ENCODE measurements at places on chromosomes 2 and 18.

DNA sequence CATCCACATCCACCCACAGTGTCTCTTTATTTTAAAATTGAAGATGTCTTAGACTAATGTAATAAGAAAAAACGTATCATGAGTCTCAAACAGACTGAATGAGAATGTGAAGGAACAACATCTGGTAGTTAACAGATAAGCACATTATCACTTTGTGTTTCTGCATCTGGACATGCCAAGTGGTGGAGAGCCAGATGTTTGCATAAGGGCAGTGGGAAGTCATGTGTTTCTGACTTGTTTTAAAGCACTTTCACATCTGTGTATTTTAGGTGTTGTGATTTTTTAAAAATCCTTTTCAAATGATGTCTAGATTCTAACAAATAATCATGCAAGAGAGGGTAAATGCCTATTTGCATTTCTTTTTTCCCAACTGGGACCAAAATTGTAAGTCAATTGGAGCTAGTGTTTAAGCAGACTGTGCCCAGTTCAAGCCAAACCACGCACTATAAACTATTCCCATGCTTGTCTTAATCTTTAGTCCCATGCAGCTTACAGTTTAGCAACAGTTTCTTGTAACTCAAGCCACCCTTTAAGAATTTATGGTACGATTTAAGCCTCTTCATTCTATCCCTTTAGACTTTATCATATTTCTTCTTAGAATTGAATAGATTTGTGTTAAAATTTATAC, 272.7 kb upstream of the DOK6 start:
- DNase-seq = no peak

DNA sequence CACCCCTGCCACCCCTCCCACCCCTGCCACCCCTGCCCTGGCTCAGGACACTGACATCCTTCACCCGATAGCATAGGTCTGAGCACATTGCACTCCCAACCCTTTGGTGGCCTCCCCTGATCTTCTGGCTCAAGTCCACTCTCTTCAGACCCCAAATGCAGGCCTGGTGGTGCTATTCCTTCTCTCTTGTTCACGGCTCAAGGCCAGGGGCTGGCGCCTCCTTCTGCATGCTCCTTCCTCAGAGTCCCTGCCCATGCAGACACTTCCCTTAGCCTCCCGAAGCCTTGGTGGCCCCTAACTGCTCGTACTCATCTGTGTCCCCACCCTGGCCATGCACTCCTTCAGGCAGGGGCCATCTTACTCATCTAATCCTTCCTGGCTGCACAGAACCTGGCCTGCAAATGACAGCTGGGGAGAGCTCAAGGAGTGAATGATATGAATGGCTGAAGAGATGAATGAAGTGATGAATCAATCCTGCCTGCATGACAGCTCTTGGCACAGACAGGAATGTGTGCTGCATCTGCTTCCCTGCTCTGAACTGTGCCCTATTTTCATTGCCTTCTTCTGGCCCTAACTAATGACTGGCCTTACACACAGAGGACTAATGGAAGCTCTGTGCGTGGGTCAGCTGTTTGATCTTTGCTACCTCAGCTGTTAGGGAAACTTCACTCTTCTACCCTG, 290.8 kb downstream of the DYSF start:
- no peak for DNase-seq

- DNase-seq = no peak
Measured at GRCh38 chr2:181457741-181458425, 697 bp downstream of the ITGA4 start.

GRCh38 chr18:36812678-36813077, 16.1 kb downstream of the TPGS2 start:
- DNase-seq = no peak

DNA sequence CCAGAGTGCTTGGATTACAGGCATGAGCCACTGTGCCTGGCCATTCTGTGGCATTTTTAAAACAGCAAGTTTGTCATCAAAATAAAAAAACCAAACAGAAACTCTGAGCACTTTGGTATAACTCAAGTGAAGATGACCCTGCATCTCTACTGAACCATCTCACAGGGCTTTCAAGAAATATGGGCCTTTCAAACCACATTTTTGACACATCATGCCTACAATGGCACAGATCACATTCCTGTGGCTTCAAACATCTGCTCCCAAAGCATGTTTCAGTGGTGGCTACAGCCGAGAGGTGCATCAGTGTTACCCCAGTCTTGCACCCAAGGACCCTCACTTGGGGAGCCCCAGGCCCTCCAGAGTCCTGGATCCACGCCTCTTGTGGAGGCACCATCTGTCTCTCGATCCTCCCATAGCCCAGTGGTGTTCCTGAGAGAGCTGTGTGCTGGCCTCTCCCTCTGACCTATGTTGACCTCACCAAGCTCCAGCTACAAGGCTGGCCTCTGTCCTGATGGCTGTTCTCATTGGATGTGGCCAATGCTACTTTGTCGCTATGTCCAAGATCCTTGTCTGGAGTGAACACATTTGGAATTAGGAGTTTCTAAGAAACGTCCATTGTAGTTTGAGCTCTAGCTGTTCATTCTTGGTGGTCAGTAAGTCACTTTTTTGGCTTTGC, 55.2 kb upstream of the RALBP1 start:
- no peak for DNase-seq

DNA sequence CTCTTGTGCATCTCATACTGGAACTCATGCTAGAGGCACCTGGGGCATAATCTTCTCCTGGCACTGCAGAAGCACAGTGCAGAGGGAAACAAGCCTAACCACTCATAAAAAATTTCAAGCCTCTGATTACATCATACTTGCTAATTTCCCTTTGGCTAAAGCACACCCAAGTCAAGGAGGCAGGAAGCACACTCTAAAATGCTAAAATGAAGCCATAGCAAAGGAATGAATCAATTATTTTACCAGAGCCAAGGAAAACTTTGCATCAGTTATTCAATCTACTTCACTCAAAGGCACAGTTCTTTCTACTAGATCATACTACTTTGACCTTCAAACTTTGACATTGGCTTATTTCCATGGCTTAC, 79.6 kb upstream of the SPOPL start:
- peak; percentile 79 for DNase-seq

GRCh38 chr2:112606547-112606946, 22.1 kb downstream of the CHCHD5 start:
- no peak for DNase-seq

DNA sequence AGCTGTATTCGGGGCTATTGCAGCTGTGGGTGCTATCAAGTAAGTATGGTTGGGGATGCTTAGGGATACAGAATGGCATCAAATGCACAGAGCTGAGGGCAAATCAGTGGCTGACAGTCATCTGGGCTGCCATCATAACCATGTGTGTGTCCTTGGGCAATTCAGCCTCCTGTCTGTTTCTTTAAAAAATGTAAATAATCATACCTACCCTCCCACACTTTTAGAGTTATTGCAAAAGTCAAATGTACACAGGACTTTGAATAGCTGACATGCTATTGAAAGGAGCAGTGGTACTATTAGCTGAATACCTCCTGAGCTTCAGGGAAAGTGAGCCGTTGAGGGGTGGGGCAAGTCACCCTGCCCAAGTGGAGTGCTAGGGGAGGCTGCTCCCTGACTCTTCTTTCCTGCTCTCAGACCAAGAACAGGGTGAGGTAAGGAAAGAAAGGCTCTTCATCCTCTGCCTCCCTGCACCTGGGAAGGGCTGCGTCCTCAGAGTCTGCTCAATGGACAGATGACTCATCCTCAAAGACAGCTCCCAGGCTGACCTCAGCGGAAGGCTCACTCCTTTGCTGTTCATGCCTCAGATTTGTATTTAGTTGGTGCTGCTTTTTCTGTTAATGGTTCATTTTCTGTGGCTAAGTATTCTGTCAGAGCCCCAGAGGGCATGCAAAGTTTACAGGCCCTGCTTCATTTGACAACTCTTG, 54.9 kb upstream of the BZW1 start:
- peak; percentile 80 for DNase-seq

DNA sequence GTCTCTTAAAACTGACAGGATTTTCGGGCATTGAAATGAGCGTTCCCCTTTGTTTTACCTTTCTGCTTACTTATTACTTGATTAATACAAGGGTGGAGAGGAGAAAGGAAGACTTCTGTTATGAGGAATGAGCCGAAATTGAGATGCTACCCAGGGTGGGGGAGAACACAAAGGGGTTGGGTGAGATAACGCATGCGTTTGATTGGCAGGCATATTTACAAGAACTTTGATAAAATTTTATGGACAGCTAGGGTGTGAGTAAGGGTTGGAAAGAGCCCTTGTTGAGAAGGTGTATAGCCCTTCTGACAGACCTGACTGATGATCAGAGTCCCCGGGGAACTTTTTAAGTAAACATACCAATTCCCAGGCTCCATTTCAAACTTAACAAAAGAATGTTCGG, 1.8 kb downstream of the RNF138 start:
- DNase-seq = no peak

DNA sequence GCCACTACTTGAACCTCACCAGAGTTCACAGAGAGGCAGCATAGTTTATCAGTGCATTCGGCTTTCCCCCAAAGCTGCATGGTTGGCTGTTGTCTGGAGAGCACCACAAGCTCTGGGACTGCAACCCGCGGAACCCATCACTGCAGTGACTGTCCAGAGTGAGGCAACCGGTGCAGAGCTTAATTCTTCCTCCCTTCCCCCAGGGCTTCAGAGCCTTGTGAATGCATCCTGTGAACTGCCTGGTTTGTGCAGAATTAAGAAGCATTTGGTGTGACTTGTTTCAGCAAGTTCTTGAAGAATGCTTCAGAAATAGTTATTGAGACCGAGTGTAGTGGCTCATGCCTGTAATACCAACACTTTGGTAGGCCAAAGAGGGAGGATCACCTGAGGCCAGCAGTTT, 99.2 kb upstream of the FOSL2 start:
- peak; percentile 72 for DNase-seq

DNA sequence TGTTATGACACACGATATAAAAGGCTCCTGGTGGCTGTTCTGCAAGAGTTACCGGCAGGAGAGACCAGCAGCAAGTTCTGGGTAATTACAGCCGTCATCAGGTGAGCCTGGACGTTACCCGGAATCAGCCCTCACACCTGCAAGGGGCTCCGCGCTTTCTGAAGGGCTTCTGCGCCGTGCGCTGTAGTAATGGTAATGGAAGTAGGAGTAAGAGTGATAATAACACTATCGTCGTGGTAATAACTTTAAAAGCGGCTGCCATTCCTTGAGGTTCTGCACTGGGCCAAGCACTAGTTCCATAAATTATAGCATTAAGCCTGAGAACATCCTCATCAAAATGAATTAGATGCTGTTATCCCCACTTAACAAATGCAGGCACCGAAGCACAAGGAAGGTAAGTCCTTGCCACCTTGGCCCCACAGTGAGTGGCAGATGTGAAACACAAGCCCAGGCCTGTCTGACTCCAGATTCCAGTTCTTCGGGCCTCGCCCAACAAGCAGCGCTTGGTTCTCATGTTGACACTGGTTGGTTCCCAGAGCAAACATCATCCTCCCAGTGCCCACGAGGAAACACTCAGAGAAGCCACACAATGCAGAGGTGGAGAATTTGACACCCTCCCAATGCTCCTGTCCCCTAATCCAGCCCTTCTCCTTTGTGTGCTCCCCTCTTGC, 205.2 kb downstream of the EIPR1 start:
- DNase-seq = peak; percentile 66

- no peak for DNase-seq
Measured at GRCh38 chr2:52369178-52369577, 1337.2 kb upstream of the NRXN1 start.

DNA sequence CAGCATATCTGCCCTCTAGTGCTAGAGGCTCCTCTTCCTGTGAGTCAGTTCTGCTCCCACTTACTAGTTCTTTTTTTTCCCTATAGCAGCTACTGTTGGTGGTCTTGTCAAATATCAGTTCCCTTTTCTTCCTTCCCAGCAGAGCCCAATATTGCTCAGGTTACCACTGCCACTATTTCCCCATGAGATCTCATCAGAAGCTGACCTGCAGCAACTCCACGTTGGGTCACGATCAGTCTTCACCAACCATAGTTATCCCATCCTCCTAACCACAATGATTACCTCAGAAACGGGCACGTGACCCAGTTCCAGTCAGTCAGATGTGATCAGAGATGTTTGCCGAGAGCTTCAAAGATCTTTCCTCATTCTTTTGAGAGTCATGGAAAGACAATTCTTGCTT, 59.7 kb upstream of the CAPN13 start:
- DNase-seq = no peak

DNA sequence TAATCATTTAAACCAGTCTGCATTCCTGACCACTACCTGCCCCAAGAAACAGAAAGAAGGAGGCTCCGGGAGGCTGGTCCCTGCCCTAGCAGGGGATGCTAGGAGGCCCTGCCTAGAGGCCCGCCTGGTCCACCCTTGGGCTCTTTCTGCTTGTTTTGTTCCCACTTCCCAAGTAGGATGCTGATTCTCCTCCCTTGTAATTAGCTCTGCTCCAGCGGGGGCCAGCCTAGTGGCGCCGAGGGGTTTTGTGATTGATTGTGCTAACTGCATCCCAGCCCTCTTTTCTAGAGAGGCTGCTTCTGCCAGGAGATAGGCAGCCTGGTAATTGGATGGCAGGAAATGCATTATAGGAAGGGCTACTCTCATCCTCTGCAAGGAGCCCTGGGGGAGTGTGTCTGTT, 220.0 kb downstream of the LOXHD1 start:
- no peak for DNase-seq

GRCh38 chr2:186822323-186822722, 26.6 kb downstream of the ZSWIM2 start:
- DNase-seq = no peak

DNA sequence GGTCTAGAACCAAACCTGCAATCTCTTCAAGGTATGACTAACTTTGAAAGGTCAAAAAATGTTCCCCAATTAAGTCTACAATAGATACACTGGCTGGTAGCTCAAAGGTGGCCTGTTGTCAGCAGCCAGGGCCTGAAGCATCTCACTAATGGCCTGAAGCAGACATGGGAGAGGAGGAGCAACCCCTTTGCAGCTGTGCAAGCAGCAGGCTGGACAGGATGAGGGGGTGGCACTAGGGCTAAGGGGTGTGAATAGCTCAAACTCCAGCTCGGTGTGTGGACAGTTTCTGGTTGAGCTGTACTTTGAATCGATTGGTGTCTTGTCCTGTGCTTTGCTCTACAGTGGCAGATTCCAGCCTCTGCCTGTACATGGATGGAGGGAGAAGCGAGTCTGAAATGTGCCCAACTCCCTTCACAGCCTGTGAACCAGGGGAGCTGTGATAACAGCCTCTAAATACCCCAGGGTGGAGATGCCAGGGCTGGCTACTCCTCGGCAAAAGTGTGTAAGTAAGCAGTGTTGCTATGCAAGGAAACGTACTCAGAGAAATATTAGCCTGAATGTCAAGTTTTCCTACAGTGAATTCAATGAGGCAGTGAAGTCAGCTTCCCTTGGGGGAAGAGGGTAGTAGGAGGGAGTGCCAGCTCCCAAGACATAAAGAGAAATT, 34.7 kb upstream of the DTNB start:
- no peak for DNase-seq

GRCh38 chr2:223618172-223619035, 16.2 kb upstream of the SCG2 start:
- no peak for DNase-seq

- DNase-seq = no peak
Measured at GRCh38 chr2:201821080-201821479, 14.7 kb downstream of the CDK15 start.
